SW 1271 (cell line): ENCODE measurements at places on chromosomes 2 and 18.

GRCh38 chr2:11869391-11869991 is 123.1 kb downstream of the LPIN1 start:
- no peak for DNase-seq

GRCh38 chr2:201707753-201708152 is 9.3 kb upstream of the MPP4 start:
- no peak for DNase-seq

- DNase-seq, result no peak
These were observed 67.0 kb downstream of the OLA1 start for GRCh38 chr2:174181368-174181767.

- DNase-seq, result no peak
These were observed 101.3 kb upstream of the ID2 start for GRCh38 chr2:8580316-8581233.

- no peak for DNase-seq
These were observed 146.3 kb downstream of the GCA start for GRCh38 chr2:162490052-162490717.

- no peak for DNase-seq
These were observed 424.5 kb upstream of the SPRED2 start for GRCh38 chr2:65856928-65857327.

- no peak for DNase-seq
These were observed 45.4 kb upstream of the OSR1 start for GRCh38 chr2:19403785-19404184.

- DNase-seq, result no peak
These were observed 60.6 kb downstream of the KIF1A start for GRCh38 chr2:240759459-240759858.

GRCh38 chr2:60412620-60413019 is 140.8 kb downstream of the BCL11A start:
- no peak for DNase-seq

- DNase-seq, result peak; percentile 56
These were observed 468 bp upstream of the SATB2 start for GRCh38 chr2:199458009-199458805.

GRCh38 chr2:217858519-217859491 is 144.0 kb downstream of the TNS1 start:
- DNase-seq, result no peak
